ENCODE measurements at places on chromosomes 7 and 10.

DNA sequence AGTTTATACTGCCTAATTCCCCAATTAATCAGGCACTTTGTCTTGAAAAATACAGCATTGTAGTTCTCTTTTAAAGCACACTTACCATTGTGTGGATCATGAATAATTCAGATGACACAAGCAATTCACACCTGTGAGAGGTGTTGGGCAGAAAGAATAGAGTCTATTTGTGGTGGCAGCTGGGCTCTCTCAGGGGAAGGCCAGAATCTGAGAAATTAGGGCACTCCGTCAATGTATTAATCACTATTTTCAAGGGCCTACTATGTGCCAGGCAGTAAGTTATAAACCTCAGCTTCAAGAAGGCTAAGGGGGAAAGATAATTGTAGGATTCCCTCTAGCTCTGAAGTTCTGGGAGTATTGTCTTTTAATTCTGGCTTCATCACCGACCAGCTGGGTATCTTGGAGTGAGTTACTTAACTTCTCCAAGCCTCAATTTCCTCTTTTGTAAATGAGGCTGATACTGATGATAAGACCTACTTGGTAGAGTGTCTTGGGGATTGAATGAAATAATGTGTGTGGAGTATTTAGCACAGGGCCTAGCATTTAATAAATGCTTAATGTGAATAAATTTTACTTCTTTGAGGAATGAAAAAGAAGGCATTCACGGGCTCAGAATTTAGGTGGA lies 2.5 kb downstream of the CHN2 start:
- DNase-seq: no peak

DNA sequence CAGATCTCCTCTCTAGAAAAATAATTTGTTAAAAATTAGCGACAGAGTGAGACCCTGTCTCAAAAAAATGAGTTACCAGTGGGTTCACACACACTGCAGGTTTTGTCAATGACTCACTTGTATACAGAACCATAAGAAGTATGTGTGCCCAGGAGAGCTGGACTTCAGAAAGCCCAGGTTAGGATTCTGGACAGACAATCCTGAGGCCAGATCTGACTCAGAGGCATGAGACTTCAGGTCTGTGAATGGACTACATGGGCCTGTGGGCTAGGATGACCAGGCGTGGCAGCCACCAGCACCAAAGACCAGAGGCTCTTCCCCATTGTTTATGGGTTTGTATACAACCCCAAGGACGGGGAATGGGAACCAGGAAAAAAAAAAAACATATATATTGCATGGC lies 9.3 kb upstream of the ZNF438 start:
- DNase-seq: no peak

- no peak for DNase-seq
These were observed 317.3 kb downstream of the ADARB2 start for GRCh38 chr10:1419796-1420610.

GRCh38 chr10:126930883-126931503 lies 25.8 kb downstream of the DOCK1 start:
- no peak for DNase-seq

- no peak for DNase-seq
These were observed 10.5 kb downstream of the TMEM168 start for GRCh38 chr7:112779667-112780066.

DNA sequence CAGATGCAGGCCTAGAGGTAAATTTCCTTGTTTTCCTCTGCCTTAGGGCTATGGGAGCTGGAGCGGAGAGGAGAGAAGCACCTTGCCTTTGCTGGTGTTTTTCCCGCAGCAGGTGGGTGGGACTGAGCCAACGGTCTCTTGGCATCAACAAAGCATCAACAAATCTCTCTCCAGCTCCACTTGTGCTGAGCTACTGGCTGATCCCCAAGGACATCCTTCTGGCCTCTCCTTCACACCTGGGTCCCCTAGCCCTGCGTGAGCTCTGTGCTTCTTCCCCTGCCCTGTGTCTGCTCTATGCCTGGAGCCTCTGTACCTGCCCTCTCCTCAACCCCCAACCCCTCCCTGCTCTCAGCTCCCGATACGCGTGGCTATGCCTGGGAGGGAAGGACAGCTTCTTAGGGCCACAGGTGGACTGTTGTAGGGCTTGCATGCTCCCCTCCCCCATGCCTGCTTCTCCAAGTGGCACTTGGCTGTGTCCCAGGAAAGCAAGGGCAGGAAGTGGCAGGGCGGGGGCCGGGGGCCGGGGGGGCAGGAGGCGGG lies 3.2 kb upstream of the CLDN4 start:
- no peak for DNase-seq

DNA sequence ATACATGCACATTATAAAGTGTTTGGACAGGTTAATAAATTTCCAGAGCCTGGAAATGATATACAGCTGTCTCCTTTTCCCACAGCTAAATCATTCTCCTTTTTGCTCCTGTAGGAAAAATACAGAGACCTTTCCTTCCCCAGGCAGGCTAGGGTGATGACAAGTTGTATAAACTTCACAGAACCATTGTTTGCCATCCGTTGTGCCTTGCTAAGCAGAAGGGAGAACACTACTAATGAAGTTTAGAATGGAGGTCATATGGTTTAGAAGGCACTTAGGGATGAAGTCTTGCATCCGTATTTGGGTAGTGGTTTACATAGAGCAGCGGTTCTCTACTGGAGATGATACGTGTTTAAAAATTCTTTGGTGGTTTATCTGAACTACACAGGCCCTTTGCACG lies 46.0 kb downstream of the NAMPT start:
- DNase-seq: no peak

GRCh38 chr7:72015136-72015535 lies 397.0 kb downstream of the CALN1 start:
- DNase-seq: no peak

- DNase-seq: no peak
These were observed 539 bp downstream of the PTCD1 start for GRCh38 chr7:99437946-99438572.
